ENCODE measurements at places on chromosomes 1 and 21. TPM values are rescaled to one million over a fixed set of nuclear protein-coding genes. Genes with fewer than 3 reads are reported as not detected.

- no peak for DNase-seq
These were observed 178.0 kb upstream of the DPT start for GRCh38 chr1:168907053-168907452.

DNA sequence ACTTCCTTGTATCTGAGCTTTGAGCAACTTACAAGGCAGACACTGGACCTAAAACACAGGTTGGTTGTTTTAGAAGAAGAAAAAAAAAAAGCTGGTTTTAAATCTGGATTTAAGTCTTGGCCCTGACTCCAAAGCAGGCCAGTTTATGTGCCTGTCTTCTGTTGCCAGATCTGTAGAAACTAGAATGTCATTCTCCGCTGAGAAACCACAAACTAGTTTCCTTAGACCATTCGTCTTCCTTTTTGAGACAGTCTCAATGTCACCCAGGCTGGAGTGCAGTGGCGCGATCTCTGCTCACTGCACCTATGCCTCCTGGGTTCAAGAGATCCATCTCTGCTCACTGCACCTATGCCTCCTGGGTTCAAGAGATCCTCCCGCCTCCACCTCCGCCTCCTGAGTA, 33.9 kb downstream of the APP start:
- DNase-seq: no peak

DNA sequence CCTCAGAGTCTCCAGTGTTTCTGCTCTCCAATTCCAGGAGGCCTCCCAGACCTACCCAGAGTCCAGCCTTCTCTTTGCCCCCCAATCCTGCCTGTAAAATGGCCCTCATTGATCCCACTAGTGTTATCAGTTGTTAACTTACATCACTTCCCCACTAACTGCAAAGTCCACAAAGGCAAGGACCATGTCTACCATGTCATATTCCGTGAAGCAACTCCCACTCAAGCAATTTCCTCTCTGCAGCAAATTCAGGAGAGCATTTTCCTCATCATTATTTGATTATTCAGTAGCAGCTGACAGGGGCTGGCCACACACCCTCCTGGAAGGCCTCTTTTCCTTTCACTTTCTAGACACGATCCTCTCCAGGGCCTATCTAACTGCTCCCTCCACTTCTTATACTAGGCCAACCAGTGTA, 153.5 kb downstream of the RERE start:
- no peak for DNase-seq

GRCh38 chr1:65505547-65506300, 85.3 kb downstream of the LEPR start:
- DNase-seq: no peak

ERG gene
- 41.6 TPM for total RNA-seq

All from sciatic nerve (tissue), 2 donors.